Osteoblast (primary cell): ENCODE measurements at places on chromosomes 1 and 21. TPM values are rescaled to one million over a fixed set of nuclear protein-coding genes. Genes with fewer than 3 reads are reported as not detected.

PRAMEF33 gene
- total RNA-seq = not detected in 2 replicates

MEX3A gene
- total RNA-seq = 0.88 and 1.1 TPM in 2 replicates

CD1E gene
- not detected in 2 replicates for total RNA-seq

HTR6 gene
- total RNA-seq = under 0.01 TPM in 1 of 2 replicates, not detected in the other

MIXL1 gene
- total RNA-seq = 0.29 TPM in 1 of 2 replicates, not detected in the other

ESRRG gene
- total RNA-seq = under 0.01 TPM in 1 of 2 replicates, not detected in the other

BNIPL gene
- under 0.01 and 1.2 TPM in 2 replicates for total RNA-seq

TRAF5 gene
- 15.9 and 17.4 TPM in 2 replicates for total RNA-seq

LCE2A gene
- not detected in 2 replicates for total RNA-seq

DNA sequence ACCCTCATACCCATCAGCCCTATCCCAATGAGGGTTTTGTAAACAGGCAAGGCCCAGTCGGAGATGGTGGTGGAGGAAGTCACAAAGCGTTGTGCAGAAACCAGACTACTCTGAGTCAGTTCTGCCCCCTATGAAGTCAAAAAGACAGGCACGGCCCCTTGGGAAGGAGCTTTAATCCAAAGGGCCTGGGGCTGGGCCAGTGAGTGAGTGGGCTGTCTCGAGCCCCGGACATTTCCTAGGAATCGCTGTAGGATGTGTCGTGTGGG lies 442 bp upstream of the AHCYL1 start:
- DNase-seq = no peak
- peak overlapping the region; percentile 82 for H3K27ac ChIP-seq
- peaks cover 52% of the 10 kb centered on the region for H3K4me1 ChIP-seq
- H3K27me3 ChIP-seq = no peaks in the 10 kb centered on the region

GRCh38 chr1:56934430-56935060 lies 31.3 kb downstream of the C8B start:
- peak overlapping the region; percentile 16 for H3K4me3 ChIP-seq
- no peak for DNase-seq
- no peak overlapping the region for H3K27ac ChIP-seq
- H3K36me3 ChIP-seq = no peaks in the 10 kb centered on the region

- no peak overlapping the region for H3K27ac ChIP-seq
- no peaks in the 10 kb centered on the region for H3K27me3 ChIP-seq
- no peak for DNase-seq
- peaks cover 7% of the 10 kb centered on the region for H3K36me3 ChIP-seq
- H3K4me1 ChIP-seq = peaks cover 31% of the 10 kb centered on the region
These were observed 21.5 kb downstream of the NFYC start for GRCh38 chr1:40712997-40713396.

- H3K27me3 ChIP-seq = no peaks in the 10 kb centered on the region
- H3K27ac ChIP-seq = peak overlapping the region; percentile 95
These were observed 5.2 kb downstream of the H6PD start for GRCh38 chr1:9239622-9240401.

- H3K27me3 ChIP-seq = no peaks in the 10 kb centered on the region
- peak overlapping the region; percentile 97 for H3K27ac ChIP-seq
- no peak for DNase-seq
- no peaks in the 10 kb centered on the region for H3K36me3 ChIP-seq
- H3K4me3 ChIP-seq = no peak overlapping the region
These were observed 27.4 kb downstream of the AKNAD1 start for GRCh38 chr1:108829498-108829916.

DNA sequence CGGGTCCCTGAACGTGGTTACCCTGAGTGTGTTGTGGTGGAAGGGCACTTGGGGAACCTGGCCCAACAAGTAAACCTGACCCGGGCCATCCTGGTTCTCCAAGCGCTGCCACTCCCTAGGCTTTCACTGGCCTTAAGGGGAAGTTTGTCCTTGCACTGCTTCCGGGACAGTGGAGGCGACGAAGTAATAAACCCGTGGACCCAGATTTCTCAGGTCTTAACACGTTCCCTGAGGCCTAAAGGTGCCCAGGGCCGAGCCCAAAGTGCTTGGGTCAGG lies 261 bp upstream of the CCDC24 start:
- H3K4me3 ChIP-seq = peak overlapping the region; percentile 82
- peak overlapping the region; percentile 80 for H3K27ac ChIP-seq
- DNase-seq = no peak
- peaks cover 5% of the 10 kb centered on the region for H3K36me3 ChIP-seq
- H3K27me3 ChIP-seq = no peaks in the 10 kb centered on the region

GRCh38 chr1:70411360-70411844 lies 334 bp downstream of the CTH start:
- H3K27ac ChIP-seq = peak overlapping the region; percentile 96
- H3K36me3 ChIP-seq = no peaks in the 10 kb centered on the region
- H3K4me1 ChIP-seq = peaks cover 7% of the 10 kb centered on the region
